GM13977 (cell line): ENCODE measurements at places on chromosomes 1 and 21.

DNA sequence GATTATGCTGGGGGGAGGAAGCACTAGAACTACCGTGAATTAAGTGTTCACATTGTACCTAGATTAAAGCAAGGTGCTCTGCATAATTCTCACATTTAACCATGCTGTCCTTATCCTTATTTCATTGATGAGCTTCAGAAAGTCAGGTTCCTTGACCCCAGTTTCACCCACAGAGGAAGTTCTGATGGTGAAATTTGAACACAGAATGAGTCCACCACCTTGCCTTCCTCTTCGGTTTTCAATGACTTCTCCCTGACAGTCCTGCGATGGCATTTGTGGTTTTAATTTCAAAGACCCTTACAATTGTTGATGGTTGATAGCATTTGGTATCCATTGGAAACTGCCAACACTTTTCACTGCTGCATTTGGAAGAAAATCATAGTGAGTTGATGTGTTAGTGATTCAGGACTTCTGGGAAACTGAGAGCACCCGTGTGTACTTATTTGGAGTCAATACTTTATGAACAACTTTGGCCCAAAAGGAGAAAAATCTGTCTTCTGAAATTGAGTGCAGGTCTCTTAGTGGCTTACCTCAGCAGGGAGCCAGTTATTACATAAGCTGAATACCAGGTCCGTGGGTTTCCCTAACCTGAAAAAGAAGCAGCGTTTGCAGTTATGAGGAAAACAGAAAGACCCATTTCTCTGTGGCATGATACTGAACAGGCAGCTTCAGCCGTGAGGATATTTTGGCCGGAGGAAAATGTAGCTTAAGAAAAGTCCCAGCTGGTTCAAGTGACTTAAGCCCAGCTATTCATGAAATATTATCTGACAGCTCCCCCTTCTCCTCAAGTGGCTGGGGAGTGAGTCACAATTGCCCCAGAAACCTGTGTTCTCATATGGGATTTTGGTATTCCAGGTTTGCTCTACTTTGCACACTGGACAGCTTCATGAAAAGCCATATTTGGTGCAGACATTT, 47.5 kb downstream of the ROR1 start:
- DNase-seq, result no peak

GRCh38 chr1:230172016-230172537, 105.0 kb downstream of the GALNT2 start:
- no peak for DNase-seq

- peak; percentile 15 for DNase-seq
Measured at GRCh38 chr1:91278754-91279153, 125.9 kb downstream of the HFM1 start.

GRCh38 chr1:42168763-42169162, 4.2 kb upstream of the GUCA2A start:
- no peak for DNase-seq

DNA sequence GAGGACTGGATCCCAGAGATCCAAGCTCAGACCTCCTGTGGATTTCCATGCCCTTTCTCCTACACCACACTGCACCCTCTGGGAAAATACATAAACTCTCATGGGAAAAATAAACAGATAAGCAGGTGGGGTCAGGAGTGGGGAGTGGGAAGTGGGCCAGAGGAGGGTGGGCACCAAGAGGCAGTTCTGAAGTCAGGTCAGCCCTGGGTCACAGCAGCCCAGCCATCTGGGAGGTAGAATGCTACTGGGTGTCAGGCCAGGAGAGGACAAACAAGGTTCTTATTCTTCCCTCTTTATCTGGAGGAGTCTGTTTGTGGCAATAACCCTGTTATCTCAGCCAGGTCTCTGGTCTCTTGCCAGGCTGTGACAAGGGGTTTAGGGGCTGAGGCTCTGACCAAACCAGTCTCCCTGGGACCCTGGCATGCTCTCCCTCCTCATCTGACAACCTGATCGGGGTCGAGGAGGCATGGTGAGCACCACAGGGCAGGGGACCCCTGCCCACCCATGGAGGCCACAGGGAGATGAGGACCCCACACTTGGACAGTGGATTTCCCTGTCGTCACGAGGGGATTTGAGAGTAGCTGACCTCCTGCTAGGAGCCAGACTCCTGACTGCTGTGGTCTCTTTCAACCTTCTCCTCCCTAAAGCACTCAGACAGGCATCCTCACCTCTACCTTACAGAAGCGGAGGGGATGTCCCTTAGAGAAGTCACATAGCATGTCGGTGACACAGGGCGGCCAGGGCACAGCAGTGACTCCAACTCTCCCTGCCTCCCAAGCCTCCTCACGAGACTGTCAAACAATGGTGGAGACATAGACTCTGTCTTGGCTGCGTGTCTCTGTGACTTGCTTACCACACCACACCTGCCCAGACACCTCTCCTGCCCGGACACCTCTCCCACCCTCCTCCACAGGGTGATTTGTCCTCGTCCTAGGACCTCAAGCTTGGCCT, 51.3 kb upstream of the IFFO2 start:
- no peak for DNase-seq
